Hematopoietic multipotent progenitor cell (in vitro differentiated cells): ENCODE measurements at places on chromosomes 4 and X. TPM values are rescaled to one million over a fixed set of nuclear protein-coding genes. Genes with fewer than 3 reads are reported as not detected.

GRCh38 chrX:72020788-72021187, 110.1 kb downstream of the NHSL2 start:
- DNase-seq, result no peak

DNA sequence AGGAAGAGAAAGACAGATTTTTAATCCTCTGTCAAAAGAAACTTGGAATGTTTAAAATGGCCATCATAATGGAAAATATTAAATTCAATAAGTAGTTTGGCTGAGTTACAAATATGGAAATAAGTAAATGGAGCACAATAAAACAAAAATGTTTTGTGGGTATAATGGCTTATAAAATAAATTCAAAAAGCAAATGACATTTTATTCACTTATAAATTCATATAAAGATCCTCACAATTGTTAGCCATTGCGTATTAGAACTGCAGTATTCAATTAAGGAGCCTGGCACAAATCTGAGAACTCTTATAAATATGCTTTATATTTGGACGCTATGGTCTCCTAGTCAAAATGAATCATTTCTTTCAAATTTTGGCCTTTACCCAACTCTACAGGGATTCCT, 339.0 kb upstream of the PABPC4L start:
- no peak for DNase-seq

Gene GPM6B
- total RNA-seq, result 0.81 TPM

DNA sequence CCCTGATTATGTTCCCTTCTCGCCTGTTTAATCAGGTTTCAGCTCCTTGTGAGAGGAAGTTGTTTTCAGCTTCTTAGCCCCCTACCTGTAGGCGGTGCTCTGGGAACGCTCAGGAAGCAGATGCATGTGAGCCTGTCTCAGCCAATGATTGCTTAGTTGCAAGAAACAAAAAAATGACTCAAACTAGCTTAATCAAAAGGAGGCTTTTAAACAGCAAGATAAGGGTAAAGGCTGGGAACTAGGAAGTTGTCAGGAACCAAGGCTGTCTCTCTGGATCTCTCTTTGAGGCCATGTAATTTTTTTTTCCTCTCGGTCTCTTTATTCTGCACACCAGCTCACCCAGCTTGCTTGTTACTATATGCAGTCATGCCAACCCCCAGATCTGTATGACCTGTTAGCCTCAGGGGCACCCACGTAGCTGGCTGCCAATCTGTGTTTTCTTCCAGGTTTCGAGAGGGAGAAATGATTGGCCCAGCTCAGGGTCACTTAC, 109.1 kb downstream of the PTTG2 start:
- DNase-seq, result peak; percentile 73

DNA sequence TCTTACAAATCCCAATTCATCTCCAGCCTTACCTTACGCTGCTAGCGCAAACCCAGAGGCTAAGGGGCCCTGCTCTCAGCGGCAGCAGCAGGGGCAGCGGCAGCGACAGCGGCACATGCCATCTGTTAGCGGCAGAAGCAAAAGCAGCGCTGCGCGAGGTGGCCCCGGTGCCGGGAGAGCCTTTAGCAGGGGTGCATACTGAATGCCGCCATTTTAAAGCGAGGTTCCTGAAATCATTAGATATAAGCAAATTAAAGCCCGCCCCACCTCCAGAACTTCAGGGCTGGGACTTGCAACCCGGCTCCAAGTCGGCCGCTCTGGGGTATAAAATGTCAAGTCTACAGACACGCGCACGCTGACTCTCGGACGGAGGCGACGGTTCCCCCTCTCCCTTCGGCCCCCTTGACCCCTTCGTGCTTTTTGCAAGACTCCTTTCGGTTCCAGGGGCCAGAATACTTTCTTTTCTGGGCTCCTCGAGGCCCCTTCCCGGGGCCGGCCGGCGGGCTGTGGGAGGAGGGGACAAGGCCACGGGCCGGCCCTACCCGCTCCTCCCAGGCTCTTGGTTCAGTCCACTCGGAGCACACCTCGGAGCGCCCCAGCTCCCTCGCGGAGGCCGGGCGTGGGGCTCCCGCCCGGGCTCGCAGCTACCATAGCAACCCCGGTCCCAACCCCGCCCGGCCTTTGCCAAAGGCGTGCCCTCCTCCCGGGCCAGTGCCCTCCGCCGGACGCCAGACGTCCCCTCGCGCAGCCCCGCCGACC, at the start of gene MBNL3:
TSS of gene MBNL3 (minus strand) at position 220 of the 759 bp plus-strand sequence. CDS start 49,427 bp downstream, outside the sequence.
- no peak for DNase-seq

Gene HTT
- 97.8 TPM for total RNA-seq

Gene CXCL3
- total RNA-seq, result 5.7 TPM

DNA sequence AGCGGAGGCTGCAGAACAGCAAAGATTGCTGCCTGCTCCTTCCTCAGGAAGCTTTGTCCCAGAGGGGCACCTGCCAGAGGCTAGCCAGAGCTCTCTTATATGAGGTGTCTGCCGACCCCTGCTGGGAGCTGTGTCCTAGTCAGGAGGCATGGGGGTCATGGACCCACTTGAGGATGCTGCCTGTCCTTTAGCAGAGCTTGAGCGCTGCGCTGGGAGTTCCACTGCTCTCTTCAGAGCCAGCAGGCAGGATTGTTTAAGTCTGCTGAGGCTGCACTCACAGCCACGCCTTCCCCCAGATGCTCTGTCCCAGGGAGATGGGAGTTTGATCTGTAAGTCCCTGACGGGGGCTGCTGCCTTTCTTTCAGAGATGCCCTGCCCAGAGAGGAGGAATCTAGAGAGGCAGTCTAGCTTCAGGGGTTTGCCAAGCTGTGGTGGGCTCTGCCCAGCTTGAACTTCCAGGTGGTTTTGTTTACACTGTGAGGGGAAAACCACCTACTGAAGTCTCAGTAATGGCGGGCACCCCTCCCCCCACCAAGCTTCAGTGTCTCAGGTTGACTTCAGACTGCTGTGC, 10.9 kb downstream of the DCK start:
- DNase-seq, result no peak

- DNase-seq, result no peak
These were observed 1.6 kb downstream of the GRIA3 start for GRCh38 chrX:123185721-123186120.

Gene GPR173
- 5.4 TPM for total RNA-seq

DNA sequence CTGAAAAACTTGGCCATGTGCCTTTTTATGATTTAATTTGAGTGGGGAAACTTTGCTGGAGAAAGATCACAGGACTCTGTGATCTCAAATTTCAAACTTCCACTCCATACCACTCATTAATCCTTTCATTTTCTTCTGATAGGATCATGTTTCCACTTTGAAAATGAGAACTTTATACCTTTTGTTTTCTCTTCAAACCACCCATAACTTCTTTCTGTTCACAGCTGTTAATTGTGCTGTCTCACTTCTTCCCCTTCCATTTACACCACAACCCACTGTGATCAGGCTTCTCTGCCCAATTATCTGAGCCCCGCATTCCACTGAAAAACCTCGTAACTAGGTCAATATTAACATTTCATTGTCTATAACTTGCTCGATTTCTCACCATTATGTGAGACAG, 47.0 kb upstream of the ARSJ start:
- no peak for DNase-seq

DNA sequence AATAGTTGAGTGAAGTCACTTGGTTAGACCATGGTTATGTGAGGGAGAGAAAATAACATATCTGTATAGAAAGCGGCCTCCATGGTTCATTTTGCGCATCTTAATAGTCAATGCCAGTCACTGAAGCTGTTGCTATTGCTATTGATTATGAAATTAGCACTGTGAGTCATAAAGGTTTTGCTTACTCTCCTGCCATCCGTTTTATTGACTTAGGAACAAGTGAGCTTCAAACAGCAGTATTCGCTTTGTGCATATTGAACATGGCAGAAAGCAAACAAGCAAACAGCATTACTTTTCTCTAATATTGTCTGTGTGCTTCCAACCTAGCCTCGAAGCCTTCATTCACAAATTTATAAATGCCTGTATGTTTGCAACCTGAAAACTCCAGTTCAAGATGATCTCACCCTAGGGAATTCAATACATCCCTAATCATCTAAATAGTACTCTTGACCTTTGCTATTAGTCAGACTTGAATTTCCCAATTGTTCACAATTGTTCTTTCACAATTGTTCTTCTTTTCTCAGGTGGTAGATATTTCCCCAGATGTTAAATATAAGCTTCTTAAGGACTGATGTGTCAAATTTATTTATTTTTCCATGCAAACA, 55.9 kb upstream of the GABRA2 start:
- no peak for DNase-seq

DNA sequence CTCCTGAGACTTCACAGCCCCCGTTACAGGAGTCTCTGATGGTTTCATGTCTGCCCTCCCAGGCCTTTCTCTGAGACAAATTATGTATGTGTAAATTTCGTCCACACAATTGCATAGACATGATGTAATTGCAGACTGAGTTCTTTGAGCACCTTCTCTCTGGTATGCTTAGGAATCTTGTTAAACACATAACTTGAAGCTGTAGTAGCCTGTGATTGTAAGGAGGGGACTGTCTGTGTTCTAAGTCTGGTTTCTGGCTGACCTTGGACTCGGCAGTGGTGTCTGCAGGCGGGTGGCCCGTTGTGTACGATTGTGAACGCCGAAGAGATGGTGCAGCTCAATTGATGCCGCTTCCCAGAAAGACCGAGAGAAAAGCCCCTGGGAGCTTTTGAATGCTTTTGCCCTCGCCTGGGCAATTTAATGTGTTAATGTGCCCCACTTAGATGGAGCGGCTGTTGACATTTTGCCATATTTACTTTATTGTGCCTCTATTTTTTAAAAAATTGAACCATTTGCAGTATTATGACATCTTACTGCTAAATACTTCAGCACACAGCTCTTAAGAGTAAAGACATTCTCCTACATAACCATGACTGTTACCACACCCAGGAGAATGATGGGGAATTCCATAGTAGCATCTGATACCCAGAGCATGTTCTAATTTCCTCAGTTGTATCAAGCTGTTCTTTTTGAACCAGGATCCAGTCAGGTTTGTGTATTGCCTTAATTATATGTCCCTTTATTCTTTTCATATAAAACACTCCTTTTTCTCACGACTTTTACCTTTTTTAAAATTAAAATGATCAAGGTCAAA, 58.4 kb upstream of the TADA2B start:
- DNase-seq, result no peak

- no peak for DNase-seq
These were observed 176.5 kb downstream of the GPM6A start for GRCh38 chr4:175635546-175635945.

DNA sequence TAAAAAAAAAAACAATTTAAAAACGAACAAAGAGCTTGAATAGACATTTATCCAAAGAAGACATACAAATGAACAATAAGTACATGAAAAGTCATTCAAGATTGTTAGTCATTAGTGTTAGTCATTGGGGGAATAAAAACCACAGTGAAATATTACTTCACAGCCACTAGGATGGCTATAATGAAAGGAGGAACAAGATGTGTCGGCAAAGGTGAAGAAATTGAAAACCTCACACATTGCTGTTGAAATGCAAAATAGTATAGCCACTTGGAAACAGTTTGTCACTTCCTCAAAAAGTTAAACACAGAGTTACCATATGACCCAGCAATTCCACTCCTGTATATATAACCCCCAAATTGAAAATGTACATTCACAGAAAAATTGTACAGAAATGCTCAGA, 45.2 kb upstream of the SLC39A8 start:
- DNase-seq, result peak; percentile 47
